ENCODE measurements at places on chromosomes 1 and 21.

- no peak for DNase-seq
Measured at GRCh38 chr1:101025283-101025656, 314 bp downstream of the DPH5 start.

- DNase-seq, result no peak
Measured at GRCh38 chr1:12083766-12084165, 20.7 kb downstream of the TNFRSF8 start.

GRCh38 chr21:20083336-20083735 lies 914.9 kb upstream of the NCAM2 start:
- no peak for DNase-seq

DNA sequence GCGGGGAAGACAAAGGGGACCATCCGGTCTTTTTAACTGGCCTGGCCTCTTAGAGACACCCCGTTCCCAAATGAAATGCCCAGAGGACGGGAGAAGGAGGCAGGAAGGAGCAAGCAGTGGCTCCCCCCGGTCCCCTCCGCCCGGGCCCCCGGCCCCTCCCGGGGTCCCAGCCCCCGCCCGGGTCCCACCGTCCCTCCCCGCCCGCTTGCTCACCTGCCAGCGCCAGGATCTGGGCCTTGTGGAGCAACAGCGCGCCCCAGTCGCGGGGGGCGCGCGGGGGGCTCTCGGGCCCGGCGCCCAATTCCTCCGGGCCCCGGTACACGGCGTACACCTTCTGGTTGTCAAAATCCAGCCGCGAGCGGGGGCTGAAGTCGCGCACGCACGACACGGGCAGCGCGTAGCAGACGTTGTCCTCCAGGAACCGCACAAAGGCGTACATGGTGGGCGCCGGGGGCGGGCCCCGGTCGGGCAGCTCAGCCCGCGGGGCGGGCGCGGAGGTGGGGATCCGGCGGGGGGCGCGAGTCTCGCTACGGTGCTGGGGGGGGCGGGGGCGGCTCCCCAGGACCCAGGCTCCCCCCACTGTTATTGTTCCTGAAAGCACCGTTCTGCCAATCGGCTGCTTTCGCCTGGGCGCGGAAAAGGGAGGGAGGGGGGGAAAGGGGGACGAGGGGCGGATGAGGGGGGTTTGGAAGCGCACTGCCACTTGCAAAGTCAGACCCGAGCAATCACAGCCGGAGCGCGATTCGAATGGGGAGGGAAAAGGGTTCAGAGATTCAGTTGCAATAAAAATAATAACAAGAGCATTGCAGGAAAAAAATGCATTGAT lies at the start of gene BEND5:
BEND5 (minus strand) TSS at position 499 of the 826 bp plus-strand sequence; CDS start at position 439, 60 bp downstream.
- DNase-seq, result no peak

DNA sequence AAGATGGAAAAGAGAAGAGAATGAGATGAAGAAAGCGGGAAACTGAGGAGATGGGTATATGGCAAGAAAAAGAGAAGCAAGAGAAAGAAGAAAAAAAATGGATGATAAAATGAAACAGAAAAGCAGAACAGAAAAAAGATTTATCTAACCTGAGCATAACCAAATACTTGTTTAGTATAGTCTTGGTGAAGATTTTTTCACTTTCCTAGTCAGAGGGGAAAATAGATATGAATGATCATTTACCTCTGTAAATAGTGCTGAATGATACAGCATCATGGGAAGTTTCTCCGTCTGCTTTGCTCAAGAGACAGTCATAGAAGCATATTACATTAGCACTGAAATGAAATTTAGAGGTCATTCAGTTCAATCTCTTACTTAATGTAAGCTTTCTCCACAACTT lies 36.1 kb upstream of the PLPPR4 start:
- no peak for DNase-seq

- DNase-seq, result no peak
Measured at GRCh38 chr1:183287191-183287675, 101.2 kb downstream of the LAMC2 start.

DNA sequence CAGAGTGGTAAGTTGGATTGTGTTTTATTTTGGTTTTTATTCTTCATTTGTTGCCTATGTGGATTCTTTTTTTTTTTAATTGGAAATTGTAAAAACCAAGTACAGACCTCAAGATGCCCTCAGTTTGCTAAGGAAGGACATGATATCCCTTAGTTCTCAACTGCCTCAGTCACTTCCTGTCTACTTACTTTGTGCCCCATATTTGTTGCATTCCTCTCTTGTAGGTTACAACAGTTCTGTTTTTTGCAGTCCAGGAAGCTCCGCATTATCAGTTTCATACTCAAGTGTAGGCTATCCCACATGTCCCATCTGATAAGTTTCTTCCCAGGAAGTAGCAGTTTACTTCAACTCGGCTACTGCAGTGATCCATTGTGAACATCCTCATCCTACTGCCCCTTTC lies 82.0 kb downstream of the RPAP2 start:
- DNase-seq, result no peak

- no peak for DNase-seq
Measured at GRCh38 chr1:74593887-74594866, 79.4 kb downstream of the ERICH3 start.

DNA sequence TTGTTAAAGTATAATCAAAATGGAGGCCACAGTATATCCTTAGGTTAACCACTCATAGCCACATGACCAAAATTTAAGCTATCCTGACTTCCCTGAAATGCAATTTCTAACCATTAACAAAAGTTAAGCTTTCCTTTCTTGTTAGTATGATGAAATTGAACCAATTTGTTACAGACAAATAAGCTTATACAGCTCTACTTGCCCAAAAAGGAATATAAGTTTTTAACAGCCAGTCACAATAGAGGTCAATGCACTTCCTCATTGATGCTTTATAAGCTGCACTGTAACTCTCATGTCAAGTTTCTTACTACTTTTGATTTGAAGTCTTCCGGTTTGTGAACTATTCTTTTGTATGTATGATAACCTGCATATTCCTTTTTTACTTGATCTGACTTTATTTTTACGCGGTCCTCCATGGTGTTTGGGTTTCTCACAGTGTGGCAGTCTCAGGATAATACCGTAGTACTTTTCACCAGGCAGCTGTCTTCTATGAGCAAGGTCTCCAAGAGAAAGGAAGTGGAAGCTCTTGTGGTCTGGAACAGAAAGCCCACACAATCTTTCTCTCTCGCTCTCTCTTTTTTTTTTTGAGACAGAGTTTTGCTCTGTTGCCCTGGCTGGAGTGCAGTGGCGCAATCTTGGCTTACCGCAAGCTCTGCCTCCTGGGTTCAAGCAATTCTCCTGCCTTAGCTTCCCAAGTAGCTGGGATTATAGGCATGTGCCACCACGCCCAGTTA lies 331.6 kb downstream of the SRGAP2C start:
- no peak for DNase-seq
